ENCODE measurements at places on chromosomes 2 and 18.

DNA sequence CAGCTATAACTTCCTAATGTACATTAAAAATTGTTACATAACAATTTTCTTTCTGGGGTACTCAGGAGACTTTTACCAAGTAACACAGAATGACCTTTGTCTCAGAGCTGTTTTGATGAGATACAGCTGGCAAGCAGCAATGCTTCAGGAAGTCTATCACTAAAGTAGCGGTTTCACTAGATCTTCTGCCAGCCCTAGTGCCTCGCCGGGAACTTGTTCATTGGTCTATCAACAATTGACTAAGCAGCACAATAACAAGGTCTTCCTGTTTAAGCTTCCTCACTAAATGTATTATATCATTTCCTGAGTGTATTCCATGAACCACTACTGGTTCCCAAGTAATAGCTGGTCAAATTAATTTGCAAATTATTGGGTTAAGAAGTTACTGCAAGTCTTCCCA is 69.2 kb downstream of the TRIP12 start:
- peak; percentile 32 for DNase-seq

DNA sequence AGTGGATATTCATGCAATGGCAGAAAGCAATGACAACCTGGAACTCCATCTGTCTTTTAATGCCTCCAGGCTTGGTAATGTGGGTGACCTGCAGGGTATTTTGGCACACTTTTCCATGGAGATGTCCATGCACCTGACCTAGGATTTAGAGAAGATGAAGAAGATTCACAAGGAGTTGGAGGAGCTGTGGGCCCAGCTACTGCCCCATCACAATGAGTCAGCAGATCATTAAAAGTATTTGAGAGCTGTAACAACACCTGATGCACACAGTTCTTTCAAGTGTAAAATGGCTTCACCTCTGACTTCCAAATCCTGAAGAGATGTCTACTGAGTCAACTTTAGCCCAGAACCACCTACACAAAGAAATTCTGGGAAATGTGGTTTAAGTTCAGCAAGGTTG is 22.1 kb upstream of the OSR1 start:
- no peak for DNase-seq

GRCh38 chr2:174335988-174336500 is 1.3 kb downstream of the SP9 start:
- peak; percentile 49 for DNase-seq

DNA sequence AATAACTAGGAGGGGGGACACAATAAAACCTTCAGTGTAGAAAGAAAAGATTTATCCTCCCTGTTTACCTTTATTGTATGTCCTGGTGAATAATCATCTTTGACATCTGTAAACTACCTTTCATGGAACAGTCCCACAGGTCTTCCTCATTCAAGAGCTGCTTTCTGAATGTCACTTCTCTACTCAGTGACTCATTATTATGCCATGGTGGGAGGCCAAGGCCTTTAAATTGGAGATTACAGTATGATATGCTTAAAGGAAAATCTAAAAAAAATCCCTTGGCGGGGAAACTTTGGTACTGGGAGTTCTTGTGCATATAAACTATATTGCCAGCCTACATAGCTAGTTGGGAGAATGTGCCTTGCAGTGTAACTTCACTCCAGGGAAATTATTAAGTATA is 713.0 kb downstream of the TDRD15 start:
- no peak for DNase-seq

- no peak for DNase-seq
Observed at GRCh38 chr2:61253136-61253535, 91.1 kb downstream of the C2orf74 start.

- no peak for DNase-seq
Observed at GRCh38 chr2:105933906-105934305, 189.2 kb downstream of the NCK2 start.

DNA sequence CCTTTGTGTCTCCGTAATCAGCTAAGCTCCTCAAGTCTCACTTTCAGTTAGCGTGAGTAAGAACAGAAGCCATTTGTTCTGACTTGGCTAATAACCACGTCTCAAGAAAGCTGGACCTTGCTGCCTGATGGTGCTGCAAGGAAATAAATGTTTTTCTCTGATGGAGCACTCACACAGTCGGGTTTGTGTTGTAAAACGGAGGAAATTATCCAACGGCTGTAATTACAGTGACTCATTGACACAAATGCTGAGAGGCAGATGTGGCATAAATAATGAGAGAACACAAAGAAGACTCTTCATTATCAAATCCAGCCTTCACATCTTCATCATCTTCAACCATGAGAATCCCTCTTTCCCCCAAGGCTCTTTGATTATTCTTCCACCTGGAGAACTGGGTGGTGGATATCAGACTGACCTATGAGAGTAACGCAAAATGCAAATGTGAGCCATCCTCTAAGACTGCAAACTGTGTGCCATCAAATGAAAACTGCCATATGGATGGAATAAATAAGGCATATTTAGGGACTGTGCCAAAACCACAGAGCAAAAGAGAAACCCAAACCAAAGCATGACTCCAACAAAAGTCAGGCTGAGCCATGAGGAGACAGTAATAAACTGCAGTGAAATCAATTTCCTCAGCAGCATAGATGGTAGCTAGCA is 252.6 kb downstream of the RND3 start:
- DNase-seq, result no peak

DNA sequence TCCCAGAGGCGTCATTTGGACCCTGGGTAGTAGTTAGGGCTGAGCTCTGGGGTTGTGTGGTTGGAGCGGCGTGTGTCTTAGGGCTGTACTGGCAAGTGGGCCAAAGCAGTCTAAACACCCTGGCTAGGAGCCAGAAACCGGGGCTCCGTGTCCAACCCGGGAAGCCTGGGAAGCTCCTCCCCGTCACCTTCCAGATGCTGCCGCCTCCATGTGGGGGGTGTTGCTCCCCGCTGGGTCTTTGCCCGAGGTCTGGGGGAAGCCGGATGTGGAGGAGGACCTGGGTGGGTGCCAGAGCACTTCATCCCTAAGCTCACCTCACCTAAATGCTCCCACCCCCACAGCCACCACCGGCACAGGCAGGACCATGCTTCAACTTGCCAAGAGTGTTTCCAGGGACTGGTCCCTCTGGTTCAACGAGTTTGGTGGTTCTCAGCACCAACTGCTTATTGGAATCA is 25.4 kb downstream of the TET3 start:
- no peak for DNase-seq

DNA sequence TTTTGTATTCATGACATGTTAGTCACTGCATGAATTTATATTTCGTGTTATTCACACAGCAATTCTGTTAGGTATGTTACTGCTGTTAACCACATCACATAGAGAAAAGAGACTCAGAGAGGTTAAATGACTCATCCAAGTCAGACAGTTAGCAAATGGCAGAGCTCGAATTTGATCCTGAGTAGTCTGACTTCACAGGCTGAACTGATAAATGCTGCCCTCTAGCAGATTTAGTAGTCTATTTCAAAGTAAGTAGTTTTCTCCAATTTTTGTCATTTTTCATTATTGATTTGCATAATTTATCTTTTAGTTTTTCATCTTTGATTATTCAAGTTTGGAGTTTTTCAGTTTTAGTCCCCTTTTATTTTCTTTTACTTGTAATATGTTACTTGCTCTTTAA is 58.3 kb downstream of the WDR7 start:
- DNase-seq, result peak; percentile 54

- no peak for DNase-seq
Observed at GRCh38 chr18:47791461-47791985, 138.9 kb downstream of the SMAD2 start.

- peak; percentile 23 for DNase-seq
Observed at GRCh38 chr2:60882971-60883753, 1.8 kb downstream of the REL start.

DNA sequence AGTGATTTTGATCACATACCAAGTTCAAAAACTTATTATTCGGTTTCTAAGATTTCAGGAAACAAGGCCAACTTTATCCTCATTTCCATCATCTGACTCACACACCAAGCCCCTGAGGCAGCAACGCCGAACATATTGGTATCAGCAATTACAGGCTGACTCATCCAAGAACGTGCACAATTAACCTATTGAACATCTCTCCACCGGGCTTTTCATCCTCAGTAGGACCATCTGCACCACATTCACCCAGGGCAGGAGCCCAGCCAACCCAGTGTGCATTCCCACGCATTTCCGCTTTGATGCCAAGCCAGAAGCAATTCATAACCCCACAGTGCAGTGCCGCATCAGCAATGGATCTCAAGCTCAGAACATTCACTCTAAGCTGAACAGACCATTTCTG is 52.9 kb downstream of the SCG2 start:
- no peak for DNase-seq

DNA sequence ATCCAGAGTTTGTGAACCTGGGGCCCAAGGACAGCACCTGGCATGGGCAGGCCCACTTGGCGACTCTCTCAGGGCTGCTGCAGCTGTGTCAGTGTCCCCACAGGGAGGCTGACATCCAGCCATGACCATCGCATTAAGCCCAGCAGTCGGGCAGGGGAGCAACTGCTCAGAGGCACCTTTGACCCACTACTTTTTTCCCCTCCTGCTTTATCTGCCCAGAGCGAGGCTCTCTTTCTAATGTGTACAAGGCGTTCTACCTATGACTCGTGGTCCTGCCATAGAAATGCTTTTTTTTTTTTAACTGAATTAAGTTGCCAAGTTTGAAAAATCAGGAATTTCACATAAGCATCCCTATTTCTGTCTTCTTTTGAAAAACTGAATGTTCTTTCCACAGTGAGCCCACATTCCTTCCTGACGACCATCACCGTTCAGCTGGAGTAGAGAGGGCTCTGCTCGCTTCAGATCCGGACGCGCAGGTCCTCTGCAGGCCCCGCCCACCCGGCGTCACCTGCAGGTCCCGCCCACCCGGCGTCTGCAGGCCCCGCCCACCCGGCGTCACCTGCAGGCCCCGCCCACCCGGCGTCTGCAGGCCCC is 403 bp upstream of the CLUL1 start:
- DNase-seq, result peak; percentile 71

- no peak for DNase-seq
Observed at GRCh38 chr2:86383844-86384243, 46.4 kb upstream of the REEP1 start.

DNA sequence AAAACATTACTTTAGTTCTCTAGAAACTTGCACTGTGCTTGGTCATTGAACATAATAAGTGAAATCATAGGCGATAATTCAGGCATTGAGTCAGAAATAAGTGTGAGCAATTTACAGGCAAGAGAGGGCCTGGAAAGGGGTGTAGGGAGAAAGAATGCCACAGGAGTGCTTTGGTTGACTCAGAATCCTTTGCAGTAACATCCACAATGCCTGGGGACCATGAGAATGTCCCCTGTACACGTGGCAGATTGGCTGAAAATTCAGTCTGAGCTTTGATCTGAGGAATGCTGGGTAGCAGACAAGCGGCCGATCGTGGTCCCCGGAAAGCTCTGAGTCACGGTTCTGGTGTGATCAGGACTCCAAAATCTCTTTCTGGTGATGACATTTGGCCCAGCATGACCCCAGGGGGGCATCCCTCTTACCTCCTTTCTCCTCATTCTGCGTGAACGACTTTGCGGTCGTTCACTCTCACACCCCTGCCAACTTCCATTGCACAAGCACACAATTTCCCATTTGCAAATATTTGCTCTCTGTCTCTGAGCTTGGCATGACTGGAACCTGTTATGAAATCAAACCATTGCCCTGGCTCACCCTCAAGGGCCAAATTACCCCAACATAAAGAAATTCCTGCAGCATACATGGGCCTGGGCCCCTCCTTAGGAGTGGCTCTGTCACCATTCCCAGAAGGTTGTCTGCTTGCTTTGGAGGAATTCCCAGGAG is 305.0 kb upstream of the EPAS1 start:
- no peak for DNase-seq

DNA sequence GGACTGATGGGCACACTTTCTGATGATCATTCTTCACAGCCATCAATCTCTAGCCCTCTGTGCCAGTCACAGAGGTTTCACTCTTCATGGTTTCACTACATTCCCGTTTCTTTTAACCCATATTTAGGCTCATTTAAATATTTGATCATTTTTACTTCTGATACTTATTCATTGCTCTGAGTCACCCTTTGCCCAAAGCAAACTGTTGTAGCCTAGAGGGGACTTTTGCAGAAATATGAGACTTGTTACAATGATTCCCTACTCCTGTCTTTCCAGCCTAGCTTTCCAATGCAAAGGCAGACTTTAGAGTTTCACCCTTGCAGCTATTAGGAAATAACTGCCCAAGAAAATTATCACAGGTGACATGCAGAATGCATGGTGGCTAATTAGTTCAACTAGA is 444.2 kb downstream of the PTPRM start:
- DNase-seq, result no peak

- DNase-seq, result no peak
Observed at GRCh38 chr2:133571249-133571648, 3.0 kb upstream of the NCKAP5 start.

DNA sequence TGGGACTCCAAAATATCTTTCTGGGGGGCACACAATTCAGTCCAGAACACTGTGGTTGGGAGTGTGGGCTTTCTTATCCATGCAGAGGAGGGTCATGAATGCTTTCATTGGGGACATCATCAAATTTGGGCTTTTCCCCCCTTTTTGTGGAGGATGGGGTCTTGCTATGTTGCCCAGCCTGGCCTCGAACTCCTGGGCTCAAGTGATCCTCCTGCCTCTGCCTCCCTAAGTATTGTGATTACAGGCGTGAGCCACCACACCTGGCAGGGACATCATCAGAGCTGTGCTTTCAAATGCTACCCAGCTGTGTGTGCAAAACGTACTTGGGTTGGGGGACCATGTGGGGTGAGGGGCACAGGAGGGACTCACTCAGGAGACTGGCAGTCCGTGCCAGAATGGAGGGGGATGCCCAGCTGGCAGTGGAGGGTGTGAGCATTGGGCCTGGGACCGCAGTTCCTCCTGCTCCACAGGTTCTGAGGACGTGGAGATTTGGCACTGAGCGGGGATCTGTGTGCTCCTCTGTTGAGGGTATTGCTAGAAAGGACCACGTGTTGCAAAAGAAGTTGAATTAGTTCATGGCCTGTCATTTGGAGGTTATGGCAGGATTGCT is 24.4 kb downstream of the EMILIN2 start:
- no peak for DNase-seq

- no peak for DNase-seq
Observed at GRCh38 chr18:3794537-3795348, 344.8 kb downstream of the TGIF1 start.

GRCh38 chr18:58091099-58091611 is 47.1 kb downstream of the NEDD4L start:
- no peak for DNase-seq

GRCh38 chr2:159539701-159540100 is 76.6 kb downstream of the BAZ2B start:
- no peak for DNase-seq

DNA sequence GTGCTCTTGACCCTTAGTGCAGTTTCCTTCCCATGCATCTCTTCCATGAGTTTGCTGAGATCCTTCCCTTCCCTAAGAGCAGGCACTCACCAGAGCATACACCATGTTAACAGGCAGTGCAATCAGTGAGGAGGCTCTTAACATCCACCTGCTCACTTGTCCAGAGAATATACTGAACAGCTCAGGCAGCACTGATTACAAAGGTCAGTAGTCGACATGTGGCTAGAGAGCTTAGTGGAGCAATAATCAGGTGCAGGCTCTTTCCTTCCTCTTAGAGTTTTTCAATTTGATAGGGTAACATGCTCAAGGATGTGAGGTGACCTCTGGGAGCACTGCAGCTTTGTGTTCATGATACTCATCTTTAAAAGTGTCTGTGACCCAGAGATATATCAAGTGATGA is 144.1 kb upstream of the SETBP1 start:
- no peak for DNase-seq

All from GM13976 (cell line).